WTC11 (cell line): ENCODE measurements at places on chromosomes 11 and 22. TPM values are rescaled to one million over a fixed set of nuclear protein-coding genes. Genes with fewer than 3 reads are reported as not detected.

- DNase-seq: no peak
Measured at GRCh38 chr11:44246726-44247125, 63.2 kb downstream of the ALX4 start.

GRCh38 chr11:79369055-79369454 lies 71.8 kb downstream of the TENM4 start:
- no peak for DNase-seq

- DNase-seq: no peak
Measured at GRCh38 chr22:33341611-33342010, 283.4 kb upstream of the SYN3 start.

DNA sequence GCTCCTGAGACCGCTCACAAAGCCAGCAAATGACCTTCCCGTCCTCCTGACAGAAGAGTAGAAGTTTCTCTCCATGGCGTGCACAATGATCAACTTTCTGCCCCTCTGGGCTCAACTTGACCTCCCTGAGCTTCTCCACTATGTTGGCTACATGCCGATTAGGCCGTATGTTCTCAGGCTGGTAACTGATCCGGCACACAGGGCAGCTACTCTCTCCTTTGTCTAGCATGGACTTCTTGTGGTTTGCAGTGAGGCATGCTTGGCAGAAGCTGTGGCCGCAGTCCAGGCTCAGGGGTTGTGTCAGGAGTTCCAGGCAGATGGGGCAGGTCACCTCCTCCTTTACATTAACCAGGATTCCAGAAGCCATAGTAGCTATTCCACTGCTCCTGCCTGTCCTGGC lies 5.1 kb downstream of the TRIM5 start:
- DNase-seq: no peak

- no peak for DNase-seq
Measured at GRCh38 chr11:122733318-122733717, 77.8 kb downstream of the UBASH3B start.

GRCh38 chr11:19892387-19892786 lies 179.8 kb downstream of the NAV2 start:
- DNase-seq: no peak

GRCh38 chr11:12922980-12923507 lies 86.1 kb upstream of the RASSF10 start:
- no peak for DNase-seq

DNA sequence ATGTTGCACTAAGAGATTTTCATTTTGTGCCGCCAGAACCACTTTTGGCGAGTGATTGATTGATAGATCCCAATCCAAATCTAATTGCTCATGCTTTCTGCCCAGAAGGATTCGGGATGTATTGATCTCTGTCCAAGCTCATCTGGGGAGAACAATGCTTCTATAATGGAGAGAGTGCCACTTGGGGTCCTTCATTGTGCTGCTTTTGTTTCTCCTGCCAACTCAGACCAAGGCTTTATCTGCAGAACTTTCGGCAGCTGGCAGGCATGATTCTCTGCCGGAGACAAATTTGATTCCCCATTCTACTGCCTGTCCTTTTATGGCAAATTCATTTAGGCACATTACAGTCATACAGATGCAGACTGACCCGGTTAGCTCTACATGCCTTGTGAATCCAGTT lies 62.9 kb upstream of the NTM start:
- no peak for DNase-seq

GRCh38 chr11:208181-208916 lies 841 bp downstream of the RIC8A start:
- peak; percentile 72 for DNase-seq

GRCh38 chr11:122100037-122100755 lies 15.8 kb downstream of the BLID start:
- DNase-seq: peak; percentile 54

GRCh38 chr22:19904174-19904856 lies 37.3 kb upstream of the COMT start:
- no peak for DNase-seq

- DNase-seq: no peak
Measured at GRCh38 chr22:25569983-25570382, 5.5 kb downstream of the GRK3 start.

- no peak for DNase-seq
Measured at GRCh38 chr22:28341001-28341400, 338.6 kb downstream of the TTC28 start.

DNA sequence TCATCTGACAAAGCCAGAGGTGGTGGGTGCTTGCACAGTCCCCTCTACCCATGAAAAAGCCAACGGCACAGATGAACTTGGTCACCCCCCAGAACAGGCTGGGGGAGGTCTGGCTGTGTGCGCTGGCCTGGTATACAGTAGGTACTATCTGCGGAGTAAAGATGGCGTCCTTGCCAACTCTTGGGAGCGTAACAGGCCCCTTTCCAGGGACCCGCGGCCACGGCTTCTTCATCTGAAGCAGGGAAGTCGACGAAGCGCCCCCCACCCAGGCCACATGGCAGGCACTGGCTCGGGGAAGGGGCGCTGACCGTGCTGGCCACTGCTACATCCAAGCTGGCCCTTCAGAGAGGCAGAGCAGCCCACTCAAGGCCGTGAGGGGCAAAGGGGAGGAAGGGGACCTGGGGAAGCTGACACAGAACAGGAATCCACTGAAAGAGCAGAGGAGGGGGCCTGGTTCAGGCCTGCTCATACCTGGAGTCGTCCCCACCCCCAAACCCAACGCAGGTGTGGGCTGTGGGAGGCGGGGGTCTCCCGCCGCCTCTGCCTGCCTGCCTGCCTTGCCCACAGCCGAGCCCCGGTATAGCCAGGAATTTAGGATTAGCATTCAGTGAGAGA lies 75.7 kb downstream of the CELSR1 start:
- no peak for DNase-seq

Gene GLYAT
- total RNA-seq: 0.32 TPM in 1 of 3 replicates, not detected in the others

Gene GLYATL1
- total RNA-seq: 5.4 to 9.4 TPM (median 7.3 TPM) in 3 replicates

Gene CRYBA4
- total RNA-seq: 0.53 to 1.1 TPM (median 0.81 TPM) in 3 replicates

Gene MIOX
- total RNA-seq: 0.33 to 0.57 TPM (median 0.41 TPM) in 3 replicates

Gene C11orf52
- 2.1 to 4.2 TPM (median 3.0 TPM) in 3 replicates for total RNA-seq

Gene FLRT1
- total RNA-seq: 0.14 to 0.20 TPM (median 0.16 TPM) in 3 replicates

Gene KCNK4
- total RNA-seq: 0.25 to 0.74 TPM (median 0.48 TPM) in 3 replicates

Gene OR52I1
- total RNA-seq: not detected in 3 replicates

Gene OR51S1
- not detected in 3 replicates for total RNA-seq
